Breast epithelium (tissue), 4 donors: ENCODE measurements at places on chromosomes 4 and X. TPM values are rescaled to one million over a fixed set of nuclear protein-coding genes. Genes with fewer than 3 reads are reported as not detected.

DNA sequence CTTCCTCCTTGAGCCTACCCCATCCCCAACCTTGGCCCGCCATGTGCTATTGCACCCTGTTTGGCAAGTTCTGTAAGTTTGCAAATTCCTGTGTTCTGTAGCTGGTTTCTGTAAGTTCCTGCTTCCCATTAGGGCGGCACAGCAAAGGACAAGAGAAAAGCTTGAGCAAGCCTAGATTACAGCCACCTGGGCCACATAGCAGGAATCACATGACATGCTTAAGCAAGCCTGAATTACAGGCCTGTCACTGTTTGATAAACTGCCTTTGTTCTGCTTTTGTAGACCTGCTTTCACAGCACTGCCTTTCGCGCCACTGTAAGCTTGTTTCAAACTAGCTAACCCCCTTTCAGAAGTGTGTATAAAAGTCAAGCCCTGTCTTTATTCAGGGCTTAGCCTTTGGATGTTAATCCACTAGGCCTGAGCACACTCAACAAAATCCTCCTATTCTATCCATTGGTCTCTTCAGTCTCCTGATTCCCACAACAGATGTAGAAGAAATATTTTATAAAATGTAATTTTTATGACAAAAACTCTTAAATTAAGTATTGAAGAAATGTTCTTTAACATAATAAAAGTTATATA lies 906.8 kb upstream of the NDST4 start:
- H3K4me3 ChIP-seq, result no peak overlapping the region
- no peak for DNase-seq
- H3K36me3 ChIP-seq, result no peaks in the 10 kb centered on the region
- no peaks in the 10 kb centered on the region for H3K27me3 ChIP-seq
- no peaks in the 10 kb centered on the region for H3K4me1 ChIP-seq

DNA sequence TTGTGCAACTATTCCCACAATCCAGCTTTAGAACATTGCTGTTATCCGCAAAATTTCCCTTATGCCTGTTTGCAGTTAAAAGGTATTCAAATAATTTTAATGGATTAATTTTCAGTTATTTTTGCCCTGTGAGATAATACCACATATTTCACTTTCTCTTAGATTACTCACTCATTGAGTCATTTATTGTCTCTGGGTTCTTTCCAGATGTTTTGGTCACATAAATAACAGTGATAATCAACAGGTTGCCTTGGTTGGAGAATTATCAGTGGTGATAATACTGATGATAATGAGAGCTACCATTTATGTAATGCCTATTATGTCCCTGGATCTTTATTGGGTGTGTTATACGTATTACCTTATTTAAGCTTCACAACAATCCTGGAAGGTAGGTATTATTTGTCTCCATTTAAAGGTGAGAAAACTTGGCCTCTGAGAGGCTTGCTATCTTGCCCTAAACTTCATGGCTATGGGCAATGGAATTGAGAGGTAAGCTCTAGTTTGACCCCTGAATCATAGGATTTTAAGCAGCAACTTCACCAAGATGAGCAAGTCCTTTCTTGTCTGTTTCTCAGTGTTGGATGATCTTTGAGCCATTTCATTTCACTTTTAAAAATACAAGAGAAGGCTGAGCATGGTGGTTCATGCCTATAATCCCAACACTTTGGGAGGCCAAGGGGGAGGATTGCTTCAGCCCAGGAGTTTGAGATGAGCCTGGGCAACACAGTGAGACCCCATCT lies 87.4 kb downstream of the KIT start:
- H3K36me3 ChIP-seq, result no peaks in the 10 kb centered on the region
- no peak overlapping the region for H3K27ac ChIP-seq
- no peaks in the 10 kb centered on the region for H3K4me1 ChIP-seq
- no peak for DNase-seq
- H3K27me3 ChIP-seq, result no peaks in the 10 kb centered on the region

DNA sequence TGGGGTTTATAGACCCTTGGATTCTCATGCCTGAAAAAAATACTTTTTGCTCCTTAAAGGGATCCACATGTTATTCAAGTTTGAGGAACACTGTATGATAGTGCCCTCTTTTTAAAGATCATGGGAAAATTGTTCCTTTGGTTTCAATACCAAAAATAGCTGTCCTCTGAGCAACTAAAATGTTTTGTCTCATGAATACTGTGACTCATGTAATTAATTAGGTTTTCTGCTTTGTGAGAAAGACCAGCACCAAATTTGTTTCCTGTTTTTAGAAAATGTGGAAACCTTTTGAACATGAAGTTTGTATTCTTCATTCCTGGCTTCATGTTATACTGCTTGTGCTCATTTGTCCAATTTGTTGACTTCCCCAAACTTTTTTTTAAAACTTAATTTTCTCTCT lies 127.6 kb upstream of the SH3RF1 start:
- H3K27me3 ChIP-seq, result no peaks in the 10 kb centered on the region
- H3K4me1 ChIP-seq, result no peaks in the 10 kb centered on the region
- no peaks in the 10 kb centered on the region for H3K36me3 ChIP-seq
- no peak overlapping the region for H3K27ac ChIP-seq

- no peak overlapping the region for H3K4me3 ChIP-seq
- no peaks in the 10 kb centered on the region for H3K4me1 ChIP-seq
- H3K36me3 ChIP-seq, result no peaks in the 10 kb centered on the region
- H3K27ac ChIP-seq, result no peak overlapping the region
Observed at GRCh38 chr4:79958466-79959264, 114.4 kb downstream of the ANTXR2 start.

- no peak overlapping the region for H3K27ac ChIP-seq
- no peak overlapping the region for H3K4me3 ChIP-seq
- no peaks in the 10 kb centered on the region for H3K27me3 ChIP-seq
- no peaks in the 10 kb centered on the region for H3K36me3 ChIP-seq
Observed at GRCh38 chr4:39970671-39971640, 6.8 kb downstream of the PDS5A start.

GRCh38 chrX:13001961-13002671 lies 27.2 kb downstream of the TMSB4X start:
- no peak for DNase-seq
- no peak overlapping the region for H3K4me3 ChIP-seq
- no peaks in the 10 kb centered on the region for H3K4me1 ChIP-seq
- H3K27me3 ChIP-seq, result peaks cover 39% of the 10 kb centered on the region

- no peaks in the 10 kb centered on the region for H3K36me3 ChIP-seq
- H3K4me1 ChIP-seq, result no peaks in the 10 kb centered on the region
- H3K27me3 ChIP-seq, result no peaks in the 10 kb centered on the region
- H3K4me3 ChIP-seq, result no peak overlapping the region
- no peak overlapping the region for H3K27ac ChIP-seq
- no peak for DNase-seq
Observed at GRCh38 chr4:68132342-68132741, 2.7 kb upstream of the TMPRSS11F start.

GRCh38 chrX:119991005-119991787 lies 47.6 kb upstream of the NKAP start:
- peak overlapping the region; percentile 17 for H3K4me3 ChIP-seq
- H3K27me3 ChIP-seq, result peaks cover 86% of the 10 kb centered on the region
- H3K36me3 ChIP-seq, result no peaks in the 10 kb centered on the region

DNA sequence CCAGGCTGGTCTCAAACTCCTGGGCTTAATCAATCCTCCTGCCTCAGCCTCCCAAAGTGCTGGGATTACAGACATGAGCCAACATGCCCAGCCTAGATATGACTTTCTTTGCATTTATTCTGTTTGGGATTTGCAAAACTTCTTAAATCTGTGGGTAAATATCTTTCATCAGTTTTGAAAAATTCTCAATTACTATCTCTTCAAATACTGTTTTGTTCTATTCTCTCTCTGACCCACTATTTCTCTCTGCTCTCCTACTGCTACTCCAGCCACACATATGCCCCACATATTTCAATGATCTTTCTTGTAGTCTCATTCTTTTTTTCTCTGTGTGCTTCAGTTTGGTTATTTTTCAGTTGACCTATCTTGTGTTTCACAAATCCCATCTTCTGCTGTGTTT lies 205.1 kb downstream of the CHIC2 start:
- DNase-seq, result no peak
- no peaks in the 10 kb centered on the region for H3K36me3 ChIP-seq
- H3K27ac ChIP-seq, result no peak overlapping the region
- no peak overlapping the region for H3K4me3 ChIP-seq
- no peaks in the 10 kb centered on the region for H3K27me3 ChIP-seq

GRCh38 chr4:128006592-128006991 lies 41.4 kb downstream of the ABHD18 start:
- no peak for DNase-seq
- no peak overlapping the region for H3K4me3 ChIP-seq
- no peaks in the 10 kb centered on the region for H3K4me1 ChIP-seq
- no peaks in the 10 kb centered on the region for H3K36me3 ChIP-seq

- DNase-seq, result no peak
- no peaks in the 10 kb centered on the region for H3K36me3 ChIP-seq
- no peak overlapping the region for H3K4me3 ChIP-seq
- no peak overlapping the region for H3K27ac ChIP-seq
Observed at GRCh38 chr4:78654807-78655206, 103.2 kb downstream of the ANXA3 start.

DNA sequence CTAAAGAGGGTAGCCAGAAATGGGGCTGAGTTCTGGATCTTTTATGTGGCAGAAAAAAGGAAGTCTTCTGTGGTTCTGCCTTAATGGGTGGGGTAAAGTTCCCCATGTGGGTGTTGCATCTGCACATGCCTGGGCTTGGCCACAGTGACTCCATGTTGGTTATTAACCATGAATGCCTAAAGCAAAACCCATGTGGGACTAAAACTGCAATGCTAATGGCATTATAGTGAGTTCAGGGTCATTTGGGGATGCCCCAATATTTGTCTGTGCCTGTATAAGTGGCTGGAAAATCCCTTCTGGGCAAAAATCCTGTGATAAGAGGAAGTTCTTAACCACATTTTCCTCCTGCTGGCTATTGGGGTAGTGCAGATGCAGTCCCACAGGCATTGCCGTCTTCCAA lies 857.4 kb downstream of the FAT4 start:
- no peaks in the 10 kb centered on the region for H3K36me3 ChIP-seq
- no peaks in the 10 kb centered on the region for H3K27me3 ChIP-seq

DNA sequence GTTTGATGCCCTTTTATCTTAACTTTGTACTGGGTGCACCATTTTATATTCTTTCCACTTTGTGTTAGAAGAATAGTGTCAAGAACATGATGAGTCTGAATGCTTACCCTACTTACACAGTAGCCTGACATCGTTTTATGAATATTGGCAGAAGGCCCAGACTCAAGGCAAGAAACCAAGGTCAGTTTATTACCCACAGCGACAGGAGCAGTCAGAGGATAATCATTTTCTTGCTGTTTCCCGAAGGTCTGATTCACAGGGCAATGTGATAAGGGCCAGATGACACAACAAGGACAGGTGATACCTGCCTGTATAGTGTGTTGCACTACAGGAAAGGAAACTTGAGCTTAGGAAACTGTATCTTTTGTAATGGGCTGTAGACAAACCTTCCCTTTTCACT lies 417.4 kb downstream of the SPOCK3 start:
- no peaks in the 10 kb centered on the region for H3K36me3 ChIP-seq

- H3K4me1 ChIP-seq, result no peaks in the 10 kb centered on the region
- H3K27me3 ChIP-seq, result no peaks in the 10 kb centered on the region
- H3K36me3 ChIP-seq, result no peaks in the 10 kb centered on the region
- H3K4me3 ChIP-seq, result no peak overlapping the region
- DNase-seq, result no peak
Observed at GRCh38 chrX:63747331-63747730, 37.7 kb downstream of the ARHGEF9 start.

GRCh38 chr4:98491899-98492559 lies 166.4 kb downstream of the TSPAN5 start:
- no peak overlapping the region for H3K4me3 ChIP-seq
- no peaks in the 10 kb centered on the region for H3K36me3 ChIP-seq
- H3K4me1 ChIP-seq, result no peaks in the 10 kb centered on the region

GRCh38 chrX:67781132-67781531 lies 237.3 kb downstream of the AR start:
- H3K4me3 ChIP-seq, result no peak overlapping the region
- no peaks in the 10 kb centered on the region for H3K27me3 ChIP-seq
- no peaks in the 10 kb centered on the region for H3K36me3 ChIP-seq

- no peak overlapping the region for H3K27ac ChIP-seq
- DNase-seq, result no peak
- H3K4me1 ChIP-seq, result no peaks in the 10 kb centered on the region
- no peak overlapping the region for H3K4me3 ChIP-seq
- H3K36me3 ChIP-seq, result no peaks in the 10 kb centered on the region
Observed at GRCh38 chr4:89820010-89820409, 17.0 kb downstream of the SNCA start.

- H3K27me3 ChIP-seq, result no peaks in the 10 kb centered on the region
- H3K4me3 ChIP-seq, result no peak overlapping the region
- DNase-seq, result peak; percentile 2
- no peaks in the 10 kb centered on the region for H3K4me1 ChIP-seq
- H3K27ac ChIP-seq, result no peak overlapping the region
Observed at GRCh38 chr4:2335729-2336101, 73.8 kb upstream of the MXD4 start.

DNA sequence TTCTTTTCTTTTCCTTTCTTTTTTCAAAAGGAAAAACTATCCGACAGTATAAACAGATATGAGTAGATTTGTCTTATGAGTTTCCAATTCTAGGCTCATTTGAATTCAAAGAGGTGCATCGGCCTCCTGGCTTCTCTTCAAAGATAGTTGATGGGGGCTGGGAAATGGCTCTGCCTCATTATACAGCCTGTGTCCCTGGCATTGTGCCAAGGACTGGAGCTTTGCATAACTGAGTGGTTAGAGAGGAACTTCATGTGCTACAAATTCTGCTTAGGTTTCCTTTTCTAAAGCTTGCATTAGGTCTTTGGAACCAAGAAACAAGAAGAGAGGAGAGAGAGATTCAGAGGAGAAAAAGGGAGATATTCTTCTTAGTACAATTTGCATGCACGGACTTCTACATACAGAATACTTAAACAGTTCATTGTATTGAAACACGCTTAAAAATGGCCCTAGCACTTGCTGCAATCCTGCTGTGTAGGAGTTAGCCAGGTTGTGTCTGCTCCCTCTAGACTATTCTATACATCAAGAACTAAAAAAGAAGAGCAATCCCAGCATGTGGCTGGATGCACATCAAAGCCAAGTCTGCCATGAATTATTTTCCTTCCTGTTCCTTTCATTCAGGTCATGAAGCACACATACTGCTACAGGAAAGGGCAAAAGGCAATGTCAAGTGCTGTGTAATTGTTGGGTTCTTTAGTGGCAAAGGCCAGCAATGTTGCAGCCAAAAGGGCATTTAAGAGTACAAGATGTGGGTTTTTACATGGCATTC lies 70.9 kb downstream of the INTS12 start:
- DNase-seq, result peak; percentile 53
- H3K36me3 ChIP-seq, result no peaks in the 10 kb centered on the region
- H3K27me3 ChIP-seq, result no peaks in the 10 kb centered on the region
- no peak overlapping the region for H3K4me3 ChIP-seq
- no peak overlapping the region for H3K27ac ChIP-seq
- H3K4me1 ChIP-seq, result no peaks in the 10 kb centered on the region

- no peak for DNase-seq
- no peaks in the 10 kb centered on the region for H3K27me3 ChIP-seq
- H3K27ac ChIP-seq, result no peak overlapping the region
- no peaks in the 10 kb centered on the region for H3K4me1 ChIP-seq
Observed at GRCh38 chr4:53730031-53730805, 138.9 kb upstream of the LNX1 start.

The SOX3 gene
- total RNA-seq, result not detected

The TCP11X2 gene
- total RNA-seq, result not detected

The TENM3 gene
- total RNA-seq, result 4.6 TPM

The FMR1NB gene
- not detected for total RNA-seq

The GLRA2 gene
- not detected for total RNA-seq

The MAGEC3 gene
- not detected for total RNA-seq

The PHEX gene
- 5.6 TPM for total RNA-seq

The FBXL5 gene
- total RNA-seq, result 202 TPM

The SATL1 gene
- not detected for total RNA-seq

The PPEF2 gene
- not detected for total RNA-seq

The SYTL4 gene
- total RNA-seq, result 29.9 TPM

The OTUD6A gene
- total RNA-seq, result not detected

The F8A2 gene
- 2.6 TPM for total RNA-seq

The TAPT1 gene
- total RNA-seq, result 52.5 TPM

The CAMK2D gene
- 57.7 TPM for total RNA-seq
